ENCODE measurements at places on chromosomes 12 and 14. TPM values are rescaled to one million over a fixed set of nuclear protein-coding genes. Genes with fewer than 3 reads are reported as not detected.
A peak's percentile ranks its signal among the peaks of the same experiment; 100 is the strongest.

Gene NELL2
- 0.73 TPM for total RNA-seq

Gene NRXN3
- total RNA-seq = 1.4 TPM

Gene PMCH
- not detected for total RNA-seq

Gene LAG3
- total RNA-seq = 0.19 TPM

Gene PPP1R1A
- total RNA-seq = 8.2 TPM

DNA sequence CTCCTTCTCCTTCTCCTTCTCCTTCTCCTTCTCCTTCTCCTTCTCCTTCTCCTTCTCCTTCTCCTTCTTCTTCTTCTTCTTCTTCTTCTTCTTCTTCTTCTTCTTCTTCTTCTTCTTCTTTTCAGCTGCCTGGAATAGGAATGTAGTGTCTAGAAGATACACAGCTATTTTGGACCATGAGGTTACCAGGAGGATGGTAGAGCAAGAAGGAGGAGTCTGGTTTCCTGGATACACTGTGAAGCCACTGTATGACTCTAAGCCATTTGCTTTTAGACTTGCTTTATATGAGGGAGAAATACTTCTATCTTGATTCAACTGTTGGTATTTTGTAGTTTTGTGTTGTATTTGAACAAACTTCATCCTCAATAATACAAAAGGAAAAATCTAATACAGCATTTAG, 3.0 kb upstream of the MYBPC1 start:
- no peaks in the 10 kb centered on the region for H3K36me3 ChIP-seq
- no peak overlapping the region for H3K4me3 ChIP-seq
- DNase-seq = no peak
- H3K27ac ChIP-seq = no peak overlapping the region
- H3K27me3 ChIP-seq = no peaks in the 10 kb centered on the region
- H3K4me1 ChIP-seq = no peaks in the 10 kb centered on the region

GRCh38 chr12:119338593-119339363, 4.2 kb downstream of the CCDC60 start:
- H3K4me1 ChIP-seq = no peaks in the 10 kb centered on the region
- H3K36me3 ChIP-seq = no peaks in the 10 kb centered on the region
- H3K4me3 ChIP-seq = no peak overlapping the region
- no peak overlapping the region for H3K27ac ChIP-seq
- DNase-seq = no peak
- no peaks in the 10 kb centered on the region for H3K27me3 ChIP-seq

DNA sequence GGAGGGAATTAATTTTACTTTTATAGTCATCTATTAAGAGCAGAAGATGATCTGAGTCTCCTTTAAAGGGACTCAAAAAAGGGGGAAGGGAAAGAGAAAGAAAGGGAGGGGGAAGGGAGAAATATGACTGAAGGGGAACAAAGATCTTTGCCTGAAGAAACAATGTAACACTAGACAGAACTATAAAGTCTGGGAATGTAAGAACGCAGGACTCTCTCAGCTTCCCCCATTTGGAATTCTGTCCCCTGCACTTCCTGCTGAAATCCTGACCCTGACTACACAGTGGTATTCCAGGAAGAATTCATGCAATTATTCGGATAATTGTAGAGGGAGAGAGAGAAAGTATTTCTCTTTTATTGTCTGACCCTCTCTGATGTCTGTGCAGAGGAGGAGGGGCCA, 8.6 kb upstream of the HOXC11 start:
- H3K4me3 ChIP-seq = no peak overlapping the region
- no peak overlapping the region for H3K27ac ChIP-seq
- peaks cover 8% of the 10 kb centered on the region for H3K27me3 ChIP-seq
- DNase-seq = no peak

DNA sequence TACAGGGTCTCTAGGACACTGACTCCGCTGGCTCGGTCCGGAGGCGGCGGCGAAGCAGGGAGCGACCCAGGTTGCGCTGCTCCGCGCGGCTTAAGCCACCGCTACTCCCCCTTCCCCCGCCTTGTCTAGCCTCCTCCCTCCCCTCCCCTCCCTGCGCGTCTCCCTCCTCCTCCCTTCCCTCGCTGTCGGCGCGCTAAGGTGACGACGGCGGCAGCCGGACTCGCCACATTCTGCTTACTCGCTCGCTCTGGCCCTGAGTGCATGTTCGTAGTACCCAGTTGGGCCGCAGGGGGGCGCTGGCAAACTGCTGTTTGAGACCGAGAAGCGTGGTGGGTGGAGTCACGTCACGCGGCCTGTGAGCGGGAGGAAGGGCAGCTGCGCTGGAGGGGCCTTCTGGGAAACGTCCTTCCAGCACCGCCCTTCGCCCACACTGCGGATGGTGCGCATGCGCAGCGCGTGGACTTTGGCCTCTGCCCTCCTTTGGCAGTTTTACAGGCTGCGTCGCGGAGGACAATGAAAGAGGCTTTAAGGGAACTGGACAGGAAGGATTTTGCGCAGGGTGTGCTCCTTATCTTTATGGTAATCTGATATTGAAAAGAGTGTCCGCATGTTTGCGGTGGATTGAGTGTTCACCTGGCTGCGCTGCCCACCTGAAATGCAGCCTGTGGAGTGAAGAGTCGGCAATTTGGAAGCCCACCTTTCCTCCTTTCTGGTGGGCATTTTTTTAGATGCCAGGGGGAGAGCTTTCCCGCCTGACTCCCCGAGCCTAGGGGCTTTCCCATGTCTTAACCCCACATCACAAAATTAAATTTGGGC, at the start of gene SCAF11:
TSS of gene SCAF11 (minus strand) at position 107 of the 816 bp plus-strand sequence. CDS start 26,407 bp downstream, outside the sequence.
- DNase-seq = peak; percentile 100
- peaks cover 9% of the 10 kb centered on the region for H3K4me1 ChIP-seq
- H3K36me3 ChIP-seq = no peaks in the 10 kb centered on the region
- no peaks in the 10 kb centered on the region for H3K27me3 ChIP-seq
- peak within 1 kb of the TSS; percentile 75 for H3K4me3 ChIP-seq

GRCh38 chr12:109650808-109651207, 62.8 kb upstream of the FAM222A start:
- H3K4me1 ChIP-seq = no peaks in the 10 kb centered on the region
- no peak overlapping the region for H3K27ac ChIP-seq
- no peak overlapping the region for H3K4me3 ChIP-seq
- DNase-seq = no peak

DNA sequence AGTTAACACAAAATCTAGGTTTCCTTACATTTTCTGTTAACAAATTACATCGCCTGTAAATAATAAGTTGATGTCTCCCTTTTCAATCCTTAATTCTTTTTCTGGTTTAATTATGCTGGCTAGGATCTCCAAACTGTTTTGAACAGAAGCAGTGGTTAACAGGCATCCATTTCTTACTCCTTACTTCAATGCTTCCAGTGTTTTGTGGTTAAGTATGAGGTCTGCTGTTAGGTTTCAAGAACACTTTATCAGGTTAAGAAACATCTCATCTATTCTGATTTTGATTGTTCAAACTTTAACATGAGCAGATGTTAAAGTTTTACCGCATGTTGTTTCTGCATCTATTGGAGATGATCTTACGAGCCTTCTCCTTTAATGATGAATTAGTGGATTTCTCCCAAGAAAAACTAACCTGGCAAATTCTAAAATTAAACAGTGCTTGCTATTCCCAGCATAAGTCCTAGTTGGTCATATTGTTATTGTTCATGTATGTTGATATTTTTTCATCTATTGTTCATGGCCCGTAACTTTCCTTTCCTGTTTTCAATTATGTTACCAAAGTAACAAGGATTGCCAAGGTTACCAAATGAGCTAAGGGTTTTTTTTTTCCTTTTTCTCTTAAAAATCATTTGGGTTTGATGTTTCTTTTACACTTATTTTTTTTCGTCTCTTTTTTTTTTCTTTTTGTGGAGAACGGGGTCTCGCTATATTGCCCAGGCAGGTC, 33.4 kb downstream of the POLE start:
- H3K36me3 ChIP-seq = peaks cover 22% of the 10 kb centered on the region
- DNase-seq = no peak
- H3K27ac ChIP-seq = no peak overlapping the region
- H3K4me3 ChIP-seq = no peak overlapping the region
- H3K27me3 ChIP-seq = no peaks in the 10 kb centered on the region

DNA sequence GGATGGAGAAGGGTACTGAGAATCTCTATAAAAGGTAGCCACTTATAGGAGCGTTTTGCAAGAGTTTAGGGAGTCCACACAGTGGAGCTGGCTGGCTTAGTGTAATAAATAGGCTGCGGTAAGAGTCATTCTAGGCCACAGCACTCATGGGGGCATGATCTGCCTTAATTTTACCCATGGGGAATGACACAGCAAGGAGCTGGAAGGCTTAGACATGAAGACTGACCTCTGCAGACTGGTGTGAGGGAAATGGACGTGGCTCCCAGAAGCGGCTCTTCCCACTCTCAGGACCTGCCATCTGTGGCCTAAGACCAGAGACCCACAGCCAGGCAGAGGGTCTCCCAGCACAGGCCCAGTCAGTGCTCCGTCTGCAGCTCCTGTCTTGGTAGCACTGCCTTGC, 173.3 kb downstream of the PPM1H start:
- no peak for DNase-seq
- H3K27me3 ChIP-seq = no peaks in the 10 kb centered on the region
- no peaks in the 10 kb centered on the region for H3K36me3 ChIP-seq
- no peaks in the 10 kb centered on the region for H3K4me1 ChIP-seq

DNA sequence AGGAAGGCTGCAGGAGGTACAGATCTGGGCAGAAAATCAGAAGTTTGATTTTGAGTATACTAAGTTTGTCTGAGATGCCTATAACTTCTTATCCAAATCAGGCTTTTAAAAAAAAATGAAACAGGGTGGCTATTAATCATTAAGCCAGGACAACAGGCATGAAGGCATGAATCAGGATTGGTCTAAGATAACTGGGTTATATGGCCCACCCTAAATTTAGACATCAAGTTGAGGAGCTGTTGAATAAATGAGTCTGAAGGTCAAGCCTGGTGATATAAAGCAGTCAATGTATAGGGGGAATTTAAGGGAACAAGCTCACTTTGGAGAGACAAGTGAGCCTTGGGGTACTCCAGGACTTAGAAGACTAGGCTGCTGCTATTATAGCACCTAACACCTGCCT, 28.6 kb downstream of the NEK9 start:
- no peak for DNase-seq
- no peak overlapping the region for H3K27ac ChIP-seq
- no peak overlapping the region for H3K4me3 ChIP-seq
- peaks cover 70% of the 10 kb centered on the region for H3K36me3 ChIP-seq
- H3K27me3 ChIP-seq = no peaks in the 10 kb centered on the region

DNA sequence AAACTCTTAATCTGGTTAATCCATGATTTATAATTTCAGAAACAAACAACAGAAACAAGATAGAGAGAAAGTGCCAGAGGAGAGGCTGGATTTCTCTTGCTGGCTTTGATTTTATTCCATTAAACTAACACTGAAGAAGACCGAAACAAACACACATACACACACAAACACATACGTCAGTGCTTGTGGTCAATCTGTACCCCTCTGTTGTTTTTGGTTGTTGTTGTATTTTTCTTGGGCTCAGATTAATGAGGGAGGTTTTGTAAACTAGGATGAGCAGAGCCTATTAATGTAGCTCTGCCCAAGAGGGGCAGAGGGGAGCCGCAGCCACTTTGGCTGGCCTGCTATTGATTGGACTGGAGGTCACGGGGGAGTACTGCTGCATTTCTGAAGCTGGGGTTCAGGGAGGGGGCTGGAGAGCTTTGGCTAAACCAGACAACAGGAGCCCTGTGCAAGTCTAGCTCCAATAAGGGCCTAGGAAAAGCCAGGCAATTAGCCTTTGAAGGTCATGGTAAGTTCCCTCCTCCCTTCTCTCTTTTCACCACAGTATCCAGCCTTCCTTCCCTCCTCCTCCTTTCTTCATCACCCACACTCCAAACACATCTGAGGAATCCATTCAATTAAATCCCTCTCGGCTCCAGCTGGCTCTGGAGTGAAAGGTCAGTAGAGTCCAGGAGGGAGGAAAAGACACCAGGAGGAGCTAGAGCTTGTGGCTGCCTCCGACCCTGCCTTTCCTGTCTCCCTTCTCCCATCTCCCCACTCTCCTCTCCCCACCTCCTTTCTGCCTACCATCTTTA, 344.1 kb upstream of the LMO3 start:
- DNase-seq = no peak
- no peaks in the 10 kb centered on the region for H3K27me3 ChIP-seq
- no peak overlapping the region for H3K4me3 ChIP-seq
- no peaks in the 10 kb centered on the region for H3K36me3 ChIP-seq

Data from pancreas (tissue), 10 donors.